ENCODE measurements at places on chromosomes 1 and 21. TPM values are rescaled to one million over a fixed set of nuclear protein-coding genes. Genes with fewer than 3 reads are reported as not detected.
A peak's percentile ranks its signal among the peaks of the same experiment; 100 is the strongest.

- peaks cover 17% of the 10 kb centered on the region for H3K36me3 ChIP-seq
- H3K4me1 ChIP-seq, result peaks cover 43% of the 10 kb centered on the region
- peaks cover 6% of the 10 kb centered on the region for H3K27me3 ChIP-seq
- no peak overlapping the region for H3K4me3 ChIP-seq
- peak overlapping the region; percentile 89 for H3K27ac ChIP-seq
- DNase-seq, result no peak
Measured at GRCh38 chr1:228849011-228849541, 113.8 kb downstream of the RHOU start.

CCDC30 gene
- total RNA-seq, result 2.1 TPM

TNFRSF9 gene
- total RNA-seq, result not detected

CAMTA1 gene
- 116 TPM for total RNA-seq

GRCh38 chr1:205220421-205220820 is 7.3 kb upstream of the TMCC2 start:
- peaks cover 5% of the 10 kb centered on the region for H3K4me1 ChIP-seq
- DNase-seq, result no peak
- no peak overlapping the region for H3K27ac ChIP-seq
- no peak overlapping the region for H3K4me3 ChIP-seq
- no peaks in the 10 kb centered on the region for H3K27me3 ChIP-seq
- no peaks in the 10 kb centered on the region for H3K36me3 ChIP-seq

DNA sequence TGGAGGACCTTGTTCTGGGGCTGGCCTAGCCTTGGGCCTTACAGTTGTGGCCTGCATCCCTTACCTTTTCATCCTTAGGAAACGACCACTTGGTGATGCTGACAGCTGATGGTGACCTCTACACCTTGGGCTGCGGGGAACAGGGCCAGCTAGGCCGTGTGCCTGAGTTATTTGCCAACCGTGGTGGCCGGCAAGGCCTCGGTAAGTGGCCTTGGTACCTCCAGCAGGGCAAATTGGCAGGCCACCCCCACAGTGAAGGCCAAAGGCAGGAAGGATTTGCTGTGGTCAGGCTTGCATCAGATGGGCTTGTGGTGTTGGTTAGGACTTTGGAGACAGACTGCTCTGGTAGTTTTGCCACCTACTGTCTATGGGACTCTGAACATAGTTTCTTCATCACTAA is 17.7 kb upstream of the TRNAU1AP start:
- no peak overlapping the region for H3K4me3 ChIP-seq
- H3K27ac ChIP-seq, result no peak overlapping the region
- DNase-seq, result no peak
- peaks cover 55% of the 10 kb centered on the region for H3K36me3 ChIP-seq
- no peaks in the 10 kb centered on the region for H3K4me1 ChIP-seq

DNA sequence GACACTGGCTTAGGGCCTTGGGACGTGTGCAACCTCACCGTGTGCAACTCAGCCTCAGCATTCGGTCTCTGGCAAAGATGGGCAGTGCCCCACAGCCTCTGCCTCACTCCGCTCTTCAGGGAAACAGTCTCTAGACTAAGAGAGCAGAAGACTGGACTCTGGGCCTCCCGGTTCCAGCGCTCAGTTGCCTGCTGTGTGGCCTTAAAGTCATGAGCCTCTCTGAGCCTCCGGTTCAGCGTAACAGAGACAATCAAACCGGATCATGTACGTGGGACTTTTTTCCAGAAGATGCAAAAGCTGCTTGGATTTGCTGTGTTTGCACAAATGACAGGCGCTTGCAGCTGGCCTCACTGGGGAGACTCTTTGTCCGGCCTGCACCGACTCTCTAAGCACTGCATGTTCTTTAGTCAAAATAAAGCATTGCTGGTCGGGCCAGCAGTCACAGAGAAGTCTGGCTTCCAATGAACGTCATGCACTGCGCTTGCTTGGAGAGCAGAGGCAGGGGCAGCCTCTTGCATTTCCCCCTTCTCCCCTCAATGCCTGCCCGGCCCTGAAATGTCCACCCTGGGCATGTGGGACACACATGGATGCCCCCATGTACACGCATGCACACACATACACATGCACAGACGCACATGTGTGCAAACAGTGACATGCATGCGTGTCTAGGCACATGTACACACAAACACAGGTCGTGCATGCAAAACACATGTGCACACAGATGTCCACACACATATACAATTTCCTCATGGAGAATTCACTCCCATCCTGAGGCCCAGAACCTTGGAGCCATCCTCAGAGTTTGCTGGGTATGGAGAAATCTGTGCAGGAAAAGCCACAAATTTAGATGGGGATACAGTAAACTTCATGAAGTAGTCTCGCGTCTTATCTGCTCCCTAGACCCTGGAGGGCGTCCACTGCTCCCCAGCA is 152.4 kb downstream of the PRDM16 start:
- H3K36me3 ChIP-seq, result no peaks in the 10 kb centered on the region
- no peak overlapping the region for H3K4me3 ChIP-seq
- peak overlapping the region; percentile 60 for H3K27ac ChIP-seq

GPR3 gene
- total RNA-seq, result 7.8 TPM

RAB7B gene
- total RNA-seq, result not detected

DNA sequence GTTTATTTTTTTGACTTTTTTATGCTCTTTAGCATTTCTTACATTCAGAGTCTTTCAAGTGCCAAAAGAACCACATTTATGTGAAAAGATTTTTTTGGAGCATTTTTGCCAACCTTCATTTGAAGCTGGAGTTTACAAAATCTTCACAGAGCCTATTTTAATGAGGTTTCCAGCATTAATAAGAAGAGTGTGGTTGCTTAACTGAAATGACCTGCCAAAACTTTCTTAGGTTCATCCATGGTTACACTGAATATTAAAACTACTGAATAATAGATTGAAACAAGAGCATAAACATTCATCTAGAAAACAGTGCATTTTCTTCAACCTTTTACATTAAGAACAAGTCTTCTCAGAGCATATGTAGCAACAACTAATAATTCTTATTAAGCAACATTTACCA is 672.3 kb upstream of the CXADR start:
- no peak overlapping the region for H3K27ac ChIP-seq
- no peak for DNase-seq
- H3K36me3 ChIP-seq, result no peaks in the 10 kb centered on the region
- no peak overlapping the region for H3K4me3 ChIP-seq
- H3K27me3 ChIP-seq, result no peaks in the 10 kb centered on the region

GRCh38 chr1:91826649-91827048 is 59.3 kb downstream of the TGFBR3 start:
- H3K4me1 ChIP-seq, result 0 out of 2 replicates have a peak, but pooled peaks cover 4% of the 10 kb centered on the region
- DNase-seq, result no peak
- no peak overlapping the region for H3K4me3 ChIP-seq
- H3K27ac ChIP-seq, result no peak overlapping the region

DNA sequence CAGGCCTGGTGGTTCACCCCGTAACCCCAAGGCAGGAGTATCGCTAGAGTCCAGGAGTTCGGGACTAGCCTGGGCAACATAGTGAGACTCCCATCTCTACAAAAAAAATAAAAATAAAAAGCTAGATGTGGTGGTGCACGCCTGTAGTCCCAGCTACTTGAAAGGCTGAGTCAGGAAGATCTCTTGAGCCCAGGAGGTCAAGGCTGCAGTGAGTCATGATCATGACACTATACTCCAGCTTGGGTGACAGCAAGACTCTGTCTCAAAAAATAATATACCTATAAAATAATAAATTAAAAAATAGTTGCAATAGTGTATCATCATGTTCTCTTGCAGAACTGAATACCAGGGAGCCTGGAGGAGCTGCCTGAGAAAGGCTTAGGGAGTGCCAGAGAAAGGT is 19.9 kb upstream of the TMEM39B start:
- no peaks in the 10 kb centered on the region for H3K27me3 ChIP-seq
- no peak overlapping the region for H3K27ac ChIP-seq
- peaks cover 70% of the 10 kb centered on the region for H3K36me3 ChIP-seq
- H3K4me1 ChIP-seq, result no peaks in the 10 kb centered on the region
- DNase-seq, result no peak

DNA sequence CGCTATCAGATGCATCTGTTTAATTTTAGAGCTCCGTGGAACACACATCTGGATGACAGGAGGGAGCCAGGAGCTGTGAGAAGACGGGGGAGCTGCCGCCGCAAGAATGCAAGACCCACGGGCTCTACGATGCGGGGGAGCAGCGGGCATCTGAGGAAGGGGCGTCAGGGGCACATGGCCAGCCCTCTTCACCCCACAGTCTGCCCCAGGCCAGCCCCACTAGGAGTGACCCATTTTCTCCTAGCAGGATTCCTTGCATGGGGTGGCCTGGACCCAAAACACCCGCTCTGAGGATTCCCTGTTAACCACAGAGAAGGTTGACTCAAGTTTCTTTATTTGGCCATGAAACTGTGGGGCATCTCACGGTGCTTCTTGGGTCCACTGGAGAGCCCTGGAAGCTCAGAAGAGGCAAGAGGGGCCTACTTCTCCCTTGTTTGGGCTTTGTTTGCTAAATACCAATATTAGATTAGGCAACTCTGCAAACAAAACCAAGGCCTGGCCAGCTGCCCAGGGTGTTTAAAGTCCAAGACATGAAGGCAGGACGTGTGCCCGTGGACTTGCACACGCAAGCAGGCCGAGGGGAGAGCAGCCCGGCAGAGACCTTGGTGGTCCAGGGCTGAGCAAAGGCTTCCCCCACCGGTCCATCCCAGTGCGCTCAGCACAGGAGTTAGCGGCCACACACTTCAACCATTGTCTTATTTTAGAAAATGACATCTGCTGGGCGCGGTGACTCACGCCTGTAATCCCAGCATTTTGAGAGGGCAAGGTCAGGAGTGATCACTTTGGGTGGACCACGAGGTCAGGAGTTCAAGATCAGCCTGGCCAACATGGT is 89.8 kb downstream of the DHRS3 start:
- no peaks in the 10 kb centered on the region for H3K27me3 ChIP-seq
- H3K27ac ChIP-seq, result no peak overlapping the region
- no peak overlapping the region for H3K4me3 ChIP-seq

PTPRC gene
- 0.71 TPM for total RNA-seq

SPOCD1 gene
- 3.7 TPM for total RNA-seq

DNA sequence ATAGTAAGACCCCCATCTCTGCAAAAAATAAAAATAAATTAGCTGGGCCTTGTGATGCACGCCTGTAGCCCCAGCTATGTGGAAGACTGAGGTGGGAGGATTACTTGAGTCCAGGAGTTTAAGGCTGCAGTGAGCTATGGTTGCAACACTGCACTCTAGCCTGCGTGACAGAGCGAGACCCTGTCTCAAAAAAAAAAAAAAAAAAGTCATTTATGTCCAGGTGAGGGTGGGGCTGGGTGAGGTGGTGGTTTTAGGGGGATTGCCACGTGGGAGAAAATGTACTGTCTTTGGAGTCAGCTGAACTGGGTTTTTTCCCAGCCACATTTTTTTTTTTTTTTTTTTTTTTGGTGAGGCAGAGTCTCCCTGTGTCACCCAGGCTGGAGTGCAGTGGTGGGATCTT is 6.7 kb downstream of the PIK3CD start:
- H3K27me3 ChIP-seq, result peaks cover 18% of the 10 kb centered on the region
- H3K4me1 ChIP-seq, result peaks cover 6% of the 10 kb centered on the region
- no peak overlapping the region for H3K4me3 ChIP-seq
- no peaks in the 10 kb centered on the region for H3K36me3 ChIP-seq
- H3K27ac ChIP-seq, result no peak overlapping the region

GRCh38 chr1:90779573-90779972 is 62.5 kb upstream of the BARHL2 start:
- no peak for DNase-seq
- H3K4me1 ChIP-seq, result peaks cover 16% of the 10 kb centered on the region
- H3K4me3 ChIP-seq, result no peak overlapping the region
- H3K36me3 ChIP-seq, result no peaks in the 10 kb centered on the region
- no peak overlapping the region for H3K27ac ChIP-seq

DNA sequence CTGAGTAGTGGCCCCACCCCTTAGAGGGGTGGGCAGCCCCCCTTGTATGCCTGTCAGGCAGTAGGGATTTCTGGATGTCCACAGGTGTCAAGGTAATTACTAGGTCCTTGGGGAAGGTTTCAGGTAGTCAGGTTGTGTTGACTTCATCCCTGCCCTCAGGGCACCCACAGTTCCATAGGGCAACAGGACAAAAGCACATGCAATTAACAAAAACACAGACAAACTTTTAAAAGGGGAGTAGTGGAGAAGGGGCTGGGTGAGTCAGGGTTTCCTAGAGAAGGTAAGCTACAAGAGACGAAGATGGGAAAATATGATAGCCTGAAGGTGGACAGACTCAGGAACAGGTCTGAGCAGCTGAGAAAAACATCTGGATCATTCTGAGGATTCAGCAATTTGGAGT is 14.1 kb downstream of the KRTCAP2 start:
- H3K27ac ChIP-seq, result no peak overlapping the region
- peaks cover 9% of the 10 kb centered on the region for H3K27me3 ChIP-seq
- no peak overlapping the region for H3K4me3 ChIP-seq
- H3K4me1 ChIP-seq, result no peaks in the 10 kb centered on the region
- H3K36me3 ChIP-seq, result no peaks in the 10 kb centered on the region

AGMAT gene
- total RNA-seq, result 5.5 TPM

- H3K36me3 ChIP-seq, result peaks cover 3% of the 10 kb centered on the region
- no peak overlapping the region for H3K27ac ChIP-seq
- peaks cover 42% of the 10 kb centered on the region for H3K4me1 ChIP-seq
- no peaks in the 10 kb centered on the region for H3K27me3 ChIP-seq
Measured at GRCh38 chr1:156464335-156464734, 36.2 kb downstream of the MEF2D start.

- H3K4me1 ChIP-seq, result peaks cover 22% of the 10 kb centered on the region
- no peaks in the 10 kb centered on the region for H3K36me3 ChIP-seq
- H3K4me3 ChIP-seq, result no peak overlapping the region
- no peak for DNase-seq
- no peak overlapping the region for H3K27ac ChIP-seq
- H3K27me3 ChIP-seq, result peaks cover 11% of the 10 kb centered on the region
Measured at GRCh38 chr1:23171181-23171755, 2.6 kb upstream of the LUZP1 start.

LMX1A gene
- total RNA-seq, result not detected

- DNase-seq, result no peak
- peaks cover 95% of the 10 kb centered on the region for H3K36me3 ChIP-seq
- peak overlapping the region; percentile 92 for H3K27ac ChIP-seq
Measured at GRCh38 chr1:212955961-212956620, 5.8 kb downstream of the VASH2 start.

LCE2B gene
- total RNA-seq, result not detected

GRCh38 chr1:235291599-235292091 is 36.3 kb downstream of the ARID4B start:
- no peak overlapping the region for H3K4me3 ChIP-seq
- peak overlapping the region; percentile 73 for H3K27ac ChIP-seq
- H3K36me3 ChIP-seq, result 0 out of 2 replicates have a peak, but pooled peaks cover 7% of the 10 kb centered on the region
- H3K27me3 ChIP-seq, result no peaks in the 10 kb centered on the region

GRCh38 chr1:106621853-106622252 is 434.6 kb upstream of the PRMT6 start:
- no peak overlapping the region for H3K27ac ChIP-seq
- no peaks in the 10 kb centered on the region for H3K27me3 ChIP-seq
- no peaks in the 10 kb centered on the region for H3K4me1 ChIP-seq
- H3K36me3 ChIP-seq, result no peaks in the 10 kb centered on the region
- no peak overlapping the region for H3K4me3 ChIP-seq

HES2 gene
- total RNA-seq, result 1.9 TPM

GRCh38 chr1:206006946-206007345 is 3.8 kb upstream of the RAB7B start:
- no peaks in the 10 kb centered on the region for H3K36me3 ChIP-seq
- H3K4me1 ChIP-seq, result peaks cover 2% of the 10 kb centered on the region
- no peak overlapping the region for H3K27ac ChIP-seq
- peaks cover 7% of the 10 kb centered on the region for H3K27me3 ChIP-seq
